ENCODE measurements at places on chromosomes 12 and 14.
A peak's percentile ranks its signal among the peaks of the same experiment; 100 is the strongest.

- DNase-seq, result no peak
Observed at GRCh38 chr14:97061198-97061597, 264.0 kb downstream of the VRK1 start.

GRCh38 chr12:30719060-30719459, 23.4 kb upstream of the IPO8 start:
- DNase-seq, result no peak

GRCh38 chr12:107847430-107847829, 72.9 kb downstream of the ASCL4 start:
- no peak for DNase-seq

GRCh38 chr12:7110661-7111060, 1.6 kb upstream of the C1RL start:
- no peak for DNase-seq

DNA sequence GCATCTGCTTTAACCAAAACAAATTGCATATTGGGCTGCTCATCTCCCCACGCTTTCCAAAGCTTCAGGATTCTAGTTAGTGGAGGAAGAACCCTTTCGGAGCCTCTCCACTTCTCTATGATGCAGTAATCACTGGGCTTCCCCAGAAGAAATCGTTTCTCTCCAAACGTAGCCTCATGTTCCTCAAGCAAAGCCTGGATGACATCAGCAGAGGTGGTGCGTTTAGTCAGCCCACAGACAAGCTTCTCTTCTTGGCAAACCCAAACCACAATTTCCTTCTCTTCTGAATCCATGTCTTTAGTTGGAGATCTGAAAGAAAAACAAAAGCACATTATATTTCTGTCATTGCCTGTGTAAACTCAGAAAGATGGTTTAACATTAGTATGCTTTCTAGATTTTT, 30.6 kb downstream of the RASSF9 start:
- DNase-seq, result no peak

GRCh38 chr14:96852823-96853422, 55.7 kb downstream of the VRK1 start:
- no peak for DNase-seq

DNA sequence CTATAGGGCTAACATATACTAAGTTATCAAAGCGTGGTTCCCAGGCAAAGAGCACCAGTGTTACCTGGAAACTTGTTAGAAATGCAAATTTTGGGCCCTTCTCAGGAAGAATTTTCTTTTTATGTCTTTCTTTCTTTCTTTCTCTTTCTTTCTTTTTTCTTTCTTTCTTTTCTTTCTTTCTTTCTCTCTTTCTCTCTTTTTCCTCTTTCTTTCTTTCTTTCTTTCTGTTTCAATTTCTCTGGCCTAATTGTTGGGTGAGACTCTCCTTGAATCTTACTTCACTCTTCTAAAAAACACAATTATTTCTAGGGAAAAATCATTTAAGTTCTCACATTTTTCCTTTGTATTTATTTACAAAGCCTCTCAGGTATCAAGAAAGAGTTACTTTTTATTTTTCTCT, 46.5 kb upstream of the RAP1B start:
- no peak for DNase-seq

DNA sequence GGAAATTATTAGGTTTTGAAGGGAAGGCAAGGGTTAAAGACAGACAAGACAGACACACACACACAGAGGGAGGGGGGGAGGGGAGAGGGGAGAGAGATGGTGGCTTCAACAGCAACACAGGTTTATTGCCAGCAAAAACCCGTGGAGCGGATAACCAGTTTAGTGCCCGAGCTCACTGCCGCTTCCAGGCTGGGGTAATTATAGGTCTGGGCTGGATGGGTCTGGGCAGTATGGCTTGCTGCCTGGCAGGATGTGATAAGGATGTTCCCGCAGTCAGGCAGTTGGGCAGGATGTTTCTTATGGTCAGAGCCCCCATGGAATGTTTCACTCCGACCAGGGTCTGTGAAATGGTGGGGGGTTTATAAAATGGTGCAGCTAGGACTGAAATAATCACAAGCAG, 4.4 kb upstream of the TDRD9 start:
- DNase-seq, result no peak

- no peak for DNase-seq
Observed at GRCh38 chr12:15691388-15691787, 97.8 kb downstream of the EPS8 start.

- DNase-seq, result no peak
Observed at GRCh38 chr12:108047071-108047550, 82.0 kb upstream of the WSCD2 start.

GRCh38 chr14:67420102-67420739, 8.3 kb upstream of the PLEK2 start:
- DNase-seq, result no peak

GRCh38 chr14:68703093-68703492, 89.8 kb downstream of the ZFP36L1 start:
- DNase-seq, result no peak

- no peak for DNase-seq
Observed at GRCh38 chr12:89156340-89156739, 196.0 kb downstream of the DUSP6 start.

DNA sequence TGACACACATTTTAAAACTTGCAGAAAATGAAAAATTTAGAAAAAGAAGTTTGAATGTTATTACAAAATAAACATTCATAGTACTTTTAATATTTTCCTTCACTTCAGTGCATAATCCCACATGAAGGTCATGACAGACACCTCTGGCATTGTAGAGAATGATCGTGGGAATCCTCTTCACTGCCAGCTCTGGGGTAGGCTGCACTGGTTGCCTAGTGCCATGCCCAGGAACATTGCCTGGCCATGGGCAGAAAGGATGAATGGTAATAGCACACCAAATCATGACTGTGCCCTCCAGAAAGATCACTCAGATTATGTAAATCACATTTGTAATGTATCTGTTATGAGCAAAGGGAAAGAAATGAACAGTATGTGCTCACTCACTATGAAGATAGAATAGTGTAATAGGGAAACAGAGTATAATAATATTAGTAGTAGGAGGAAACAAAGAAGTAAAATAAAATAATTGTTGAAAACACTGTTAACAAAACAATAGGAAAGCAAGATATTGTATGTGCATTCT, 161.6 kb downstream of the PLCZ1 start:
- no peak for DNase-seq

DNA sequence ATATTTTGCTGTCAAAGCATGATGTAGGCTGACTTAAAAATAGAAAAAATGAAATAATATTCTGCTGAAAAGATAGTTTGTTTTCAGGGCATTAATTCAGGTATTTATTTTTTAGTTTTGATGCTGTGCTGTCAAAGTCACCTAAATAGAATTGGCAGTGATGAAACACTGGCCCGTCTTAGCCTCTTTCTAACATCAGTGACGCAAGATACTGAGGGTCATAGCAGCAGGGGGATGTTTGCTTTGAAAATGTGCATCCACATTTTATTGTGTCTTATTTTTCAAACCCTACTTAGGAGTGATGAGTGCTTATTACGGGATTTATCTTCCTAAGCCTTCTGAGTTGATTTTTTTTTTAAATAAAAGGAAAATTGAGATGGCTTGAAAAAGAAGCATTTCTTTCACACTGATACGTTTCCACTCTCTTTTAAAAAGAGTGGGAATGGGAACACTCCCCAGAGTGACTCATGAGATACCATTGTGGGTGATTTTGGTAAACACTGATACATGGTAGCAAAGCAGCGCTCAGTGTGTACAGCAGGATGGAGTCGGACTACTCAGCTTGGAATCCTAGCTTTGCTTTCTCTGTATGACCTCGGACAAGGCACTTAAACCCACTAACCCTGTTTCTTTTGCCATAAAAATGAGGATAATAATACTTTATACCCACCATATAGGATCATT, 290.8 kb downstream of the ERC1 start:
- no peak for DNase-seq

DNA sequence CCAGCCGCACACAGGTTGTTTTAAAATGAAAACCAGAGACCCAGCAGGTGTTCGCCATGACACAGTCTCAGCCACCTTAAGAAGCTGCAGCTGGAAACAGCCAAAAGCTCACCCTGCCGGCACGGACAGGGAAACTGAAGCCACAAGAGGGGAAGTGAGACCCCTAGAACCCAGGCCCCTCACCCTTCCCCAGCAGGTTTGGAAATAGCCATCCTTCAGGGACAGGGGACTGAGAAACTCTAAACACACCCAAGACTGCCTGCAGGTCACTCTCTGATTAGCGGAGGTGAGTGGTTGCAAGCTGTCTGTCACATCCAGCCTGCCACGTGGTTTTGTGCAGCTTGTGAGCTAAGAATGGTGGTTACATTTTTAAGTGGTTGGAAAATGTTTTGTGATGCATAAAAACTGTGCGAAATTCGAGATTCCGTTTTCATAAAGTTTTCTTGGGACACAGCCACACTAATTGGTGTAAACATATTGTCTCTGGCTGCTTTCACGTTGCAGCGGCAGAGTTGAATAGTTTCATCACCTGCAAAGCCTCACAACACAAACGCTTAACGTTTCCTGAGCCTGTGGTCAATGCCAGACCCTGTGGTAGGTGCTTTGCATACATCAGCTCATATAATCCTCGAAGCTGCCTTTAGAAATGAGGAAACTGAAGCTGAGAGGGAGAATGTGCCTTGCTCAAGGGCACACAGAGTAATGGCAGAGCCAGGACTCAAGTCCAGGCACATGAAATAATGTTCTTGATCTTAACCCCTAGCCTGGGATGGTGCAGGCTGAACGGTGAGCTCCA, 1.7 kb upstream of the SELPLG start:
- peak; percentile 42 for DNase-seq

- no peak for DNase-seq
Observed at GRCh38 chr12:131900397-131900796, 6.0 kb downstream of the ULK1 start.

DNA sequence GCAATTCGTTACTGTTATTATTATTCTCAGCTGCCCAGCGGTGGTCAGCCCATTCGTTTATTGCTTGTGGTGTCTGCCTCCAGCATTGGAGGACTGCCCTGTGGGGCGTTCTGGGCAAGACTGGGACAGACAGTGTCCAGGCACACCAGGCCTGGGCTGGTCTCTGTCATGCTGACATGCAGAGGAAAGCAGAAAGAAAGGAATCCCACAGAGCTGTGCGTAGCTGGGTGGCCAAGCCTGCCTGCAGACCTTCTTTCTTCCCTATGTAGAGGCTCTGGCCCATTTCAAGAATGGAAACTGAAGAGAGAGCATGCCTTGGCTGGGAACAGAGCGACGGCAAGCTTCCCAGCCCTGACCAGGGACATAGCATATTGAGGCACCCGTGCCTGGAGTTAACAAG, 525.3 kb upstream of the TBX3 start:
- DNase-seq, result no peak

DNA sequence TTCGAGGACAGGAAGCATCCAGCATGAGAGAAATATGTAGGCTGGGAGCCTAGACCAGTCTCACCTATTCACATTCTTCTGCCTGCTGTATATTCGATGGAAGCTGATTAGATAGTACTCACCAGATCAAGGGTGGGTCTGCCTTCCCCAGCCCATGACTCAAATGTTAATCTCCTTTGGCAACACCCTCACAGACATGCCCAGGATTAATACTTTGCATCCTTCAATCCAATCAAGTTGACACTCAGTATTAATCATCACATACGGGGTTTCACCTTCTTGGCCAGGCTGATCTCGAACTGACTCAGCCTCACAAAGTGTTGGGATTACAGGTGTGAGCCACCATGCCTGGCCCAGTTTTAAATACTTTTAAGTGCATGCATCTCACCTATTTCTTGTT, 30.5 kb upstream of the SLC10A1 start:
- no peak for DNase-seq

GRCh38 chr12:16224196-16224595, 53.3 kb downstream of the SLC15A5 start:
- DNase-seq, result no peak

GRCh38 chr14:61399365-61399764, 78.0 kb downstream of the PRKCH start:
- DNase-seq, result no peak

GRCh38 chr12:7933255-7933726, 2.7 kb downstream of the SLC2A3 start:
- peak; percentile 28 for DNase-seq

GRCh38 chr14:59631237-59631636, 54.6 kb upstream of the CCDC175 start:
- no peak for DNase-seq

DNA sequence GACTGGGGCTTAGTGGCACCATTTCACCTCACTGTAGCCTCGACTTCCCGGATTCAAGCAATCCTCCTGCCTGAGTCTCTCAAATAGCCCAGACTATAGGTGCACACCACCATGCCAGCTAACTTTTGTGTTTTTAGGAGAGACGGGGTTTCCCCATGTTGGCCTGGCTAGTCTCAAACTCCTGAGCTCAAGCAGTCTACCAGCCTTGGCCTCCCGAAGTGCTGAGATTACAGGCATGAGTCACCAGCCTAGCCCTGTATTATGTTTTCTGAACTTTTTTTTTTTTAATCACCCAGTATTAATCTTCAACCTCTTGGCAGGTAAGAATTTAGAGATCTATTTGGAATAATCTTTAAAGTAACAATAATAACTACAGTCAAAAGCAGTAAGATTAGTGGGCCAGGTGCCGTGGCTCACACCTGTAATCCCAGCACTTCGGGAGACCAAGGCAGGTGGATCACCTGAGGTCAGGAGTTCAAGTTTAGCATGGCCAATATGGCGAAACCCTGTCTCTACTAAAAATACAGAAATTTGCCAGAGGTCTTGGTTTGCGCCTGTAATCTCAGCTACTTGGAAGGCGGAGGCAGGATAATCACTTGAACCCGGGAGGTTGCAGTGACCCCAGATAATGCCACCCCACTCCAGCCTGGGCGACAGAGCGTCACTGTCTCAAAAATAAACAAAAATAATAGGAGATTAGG, 8.6 kb downstream of the NANOG start:
- DNase-seq, result no peak

- no peak for DNase-seq
Observed at GRCh38 chr14:58977366-58977765, 211.1 kb upstream of the DAAM1 start.

GRCh38 chr12:30357766-30358490, 337.7 kb downstream of the IPO8 start:
- no peak for DNase-seq

DNA sequence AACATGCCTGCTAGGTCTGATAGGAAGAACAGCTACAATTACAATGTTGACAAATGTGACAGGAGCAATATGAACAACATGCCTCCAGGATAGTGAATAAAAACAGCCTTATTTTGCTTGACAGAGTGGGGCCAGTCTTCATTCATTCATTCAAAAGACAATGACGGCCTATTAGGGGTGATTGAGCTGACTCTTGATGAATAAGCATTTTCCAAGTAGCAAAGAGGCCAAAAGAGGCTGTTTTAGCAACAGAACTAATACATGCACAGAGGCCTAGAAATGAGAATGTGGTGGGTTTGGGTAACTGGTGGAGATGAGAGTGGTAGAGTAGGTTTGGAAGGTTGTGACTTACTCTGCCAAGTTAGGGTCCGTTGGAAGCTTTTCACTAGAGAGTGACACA, 138.3 kb downstream of the APAF1 start:
- no peak for DNase-seq

DNA sequence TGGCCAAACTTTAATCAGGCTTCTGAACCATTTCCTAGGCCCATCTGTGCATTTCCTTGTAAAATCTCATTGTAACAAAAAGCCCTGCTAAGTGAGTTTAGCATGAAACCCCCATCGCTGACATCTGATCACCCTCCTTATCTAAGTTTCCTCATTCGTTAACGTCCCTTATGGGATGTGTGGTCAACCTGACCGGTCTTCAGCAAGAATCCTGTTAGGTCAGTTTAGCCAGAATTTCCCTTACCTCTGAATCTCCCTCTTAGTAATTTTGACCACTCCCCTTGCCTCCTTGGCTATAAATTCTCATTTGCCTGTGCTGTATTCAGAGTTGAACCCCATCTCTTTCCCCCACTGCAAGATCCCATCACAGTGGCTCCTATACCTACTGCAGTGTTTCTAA, 239.3 kb downstream of the RMST start:
- DNase-seq, result no peak
